CD4-positive, alpha-beta T cell treated with Interleukin-2 at 100 ng/mL for 4 hours (primary cell): ENCODE measurements at places on chromosomes 7 and 10.

DNA sequence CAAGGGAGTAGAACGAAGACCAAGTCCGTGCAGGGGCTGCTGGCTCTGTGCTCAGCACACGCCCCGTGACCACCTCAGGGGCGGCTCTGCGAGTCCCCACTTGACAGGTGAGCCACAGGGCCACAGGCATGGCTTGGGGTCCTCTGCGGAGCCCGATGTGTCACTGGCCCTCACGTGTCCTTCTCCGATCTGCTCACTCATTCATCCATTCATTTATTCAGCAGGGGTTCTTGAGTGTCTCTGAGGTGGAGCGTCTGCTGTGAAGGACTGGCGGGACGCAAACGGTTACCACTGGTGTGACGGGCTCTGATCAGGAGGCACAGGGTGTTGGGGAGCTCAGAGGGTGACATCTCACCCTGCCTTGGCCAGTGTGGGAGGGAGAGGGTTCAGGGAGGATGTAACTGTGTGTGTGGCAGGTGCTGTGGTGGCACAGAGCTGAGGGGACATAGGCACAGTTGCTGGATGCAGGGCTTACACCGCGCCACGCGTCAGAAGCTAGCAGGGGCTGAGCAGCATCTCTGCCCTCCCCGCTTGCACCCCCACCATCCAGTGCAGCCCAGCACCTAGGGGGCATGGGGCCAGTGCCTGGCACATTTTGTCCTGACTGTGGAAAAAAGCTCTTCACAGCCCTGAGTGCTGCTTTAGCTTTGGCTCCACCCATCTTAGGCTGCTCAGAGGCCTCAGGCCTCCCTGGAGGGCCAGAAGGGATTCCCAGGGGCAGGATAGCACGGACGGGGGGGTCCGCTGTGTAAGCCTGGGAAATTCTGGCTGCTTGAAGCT lies 116.8 kb downstream of the LHPP start:
- DNase-seq: no peak

DNA sequence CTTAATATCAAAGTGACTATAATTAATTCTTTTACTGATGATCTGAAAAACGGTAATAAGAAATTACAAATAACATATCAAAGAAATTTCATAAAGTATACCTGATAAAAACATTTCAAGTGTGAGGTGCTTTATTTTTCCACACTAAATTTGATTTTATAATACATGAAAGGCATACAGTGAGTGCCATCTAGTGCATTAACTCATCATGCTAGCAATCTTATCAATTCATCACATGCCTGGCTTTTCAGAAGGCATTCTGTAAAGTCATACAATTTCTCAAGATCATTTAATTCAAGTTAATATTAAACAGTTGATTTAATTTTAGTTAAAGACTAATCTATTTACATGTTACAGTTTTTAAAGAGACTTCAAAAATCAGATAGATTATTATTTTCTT lies 1020.9 kb downstream of the GATA3 start:
- DNase-seq: no peak

DNA sequence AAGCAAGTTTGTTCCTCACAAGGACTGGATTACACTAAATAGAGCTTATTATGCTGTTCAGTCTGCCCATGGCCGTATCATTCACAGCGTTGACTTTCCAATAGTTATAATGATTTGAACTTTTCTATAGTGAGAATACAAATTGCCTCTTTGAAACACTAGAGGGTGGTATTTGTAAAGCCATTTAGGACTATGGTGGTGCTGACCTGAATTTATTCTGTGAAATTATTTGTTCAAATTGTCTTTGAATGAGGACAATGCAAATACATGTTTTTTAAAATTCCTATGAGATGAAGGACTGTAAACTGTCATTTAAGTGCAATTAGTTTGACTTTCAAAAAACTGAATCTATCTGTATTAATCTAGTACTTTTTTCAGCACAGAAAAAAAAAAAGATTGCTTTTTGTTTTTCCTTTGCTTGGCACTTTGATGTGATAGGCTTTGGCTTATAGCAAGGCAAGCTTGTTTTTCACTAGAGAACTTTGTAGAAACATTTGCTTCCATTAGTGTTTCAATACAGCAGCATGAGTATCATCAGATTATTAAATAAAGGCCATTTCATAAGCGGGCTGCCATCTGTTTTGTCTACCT lies 122.7 kb upstream of the TMEM229A start:
- no peak for DNase-seq

- DNase-seq: no peak
These were observed 162.0 kb downstream of the IQUB start for GRCh38 chr7:123372368-123372767.

DNA sequence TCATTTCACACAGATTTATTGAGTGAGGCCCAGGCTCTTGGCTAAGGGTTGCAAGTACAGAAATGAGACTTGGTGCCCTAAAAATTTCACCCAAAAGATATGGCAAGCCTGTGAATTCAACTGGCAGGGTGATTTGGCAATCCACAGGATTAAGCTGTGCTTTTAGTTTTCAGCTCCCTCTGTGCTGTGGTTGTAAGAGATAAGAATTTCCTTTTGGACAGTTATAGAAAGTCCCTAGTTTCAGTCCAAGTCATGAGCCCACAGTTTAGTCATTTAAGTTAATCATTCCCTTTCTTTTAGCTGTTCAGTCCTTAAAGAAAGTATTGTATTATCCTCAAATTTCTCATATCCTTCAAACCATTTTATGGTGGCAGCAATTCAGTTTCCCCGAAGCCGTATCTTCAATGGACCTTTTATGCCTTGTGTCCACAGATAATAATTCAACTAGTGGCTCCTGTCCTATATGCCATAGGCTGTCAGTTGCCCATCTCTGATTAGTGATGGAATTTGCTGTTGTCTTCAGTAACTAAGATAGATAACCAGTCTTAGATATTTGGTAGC lies 73.4 kb upstream of the NAMPT start:
- DNase-seq: no peak

DNA sequence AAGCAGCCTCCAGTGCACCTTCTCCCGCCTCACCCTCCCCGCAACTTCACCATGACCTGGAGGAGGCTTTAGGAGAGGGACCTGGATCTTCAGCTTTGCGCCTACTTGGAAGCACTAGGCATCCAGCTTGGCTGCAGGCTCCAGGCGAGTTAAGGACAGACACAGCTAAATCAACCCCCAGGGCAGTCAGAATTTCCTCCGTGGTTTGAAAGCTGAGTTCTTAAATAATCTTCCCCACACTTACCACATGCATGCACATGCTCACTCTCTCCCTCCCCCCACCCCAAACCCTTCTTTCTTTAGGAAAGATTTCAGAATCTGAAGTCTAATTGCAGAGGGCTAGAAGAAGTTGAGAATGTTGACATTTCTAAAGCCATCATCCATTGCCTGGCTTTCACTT lies 36.7 kb upstream of the LRRC4 start:
- DNase-seq: no peak

DNA sequence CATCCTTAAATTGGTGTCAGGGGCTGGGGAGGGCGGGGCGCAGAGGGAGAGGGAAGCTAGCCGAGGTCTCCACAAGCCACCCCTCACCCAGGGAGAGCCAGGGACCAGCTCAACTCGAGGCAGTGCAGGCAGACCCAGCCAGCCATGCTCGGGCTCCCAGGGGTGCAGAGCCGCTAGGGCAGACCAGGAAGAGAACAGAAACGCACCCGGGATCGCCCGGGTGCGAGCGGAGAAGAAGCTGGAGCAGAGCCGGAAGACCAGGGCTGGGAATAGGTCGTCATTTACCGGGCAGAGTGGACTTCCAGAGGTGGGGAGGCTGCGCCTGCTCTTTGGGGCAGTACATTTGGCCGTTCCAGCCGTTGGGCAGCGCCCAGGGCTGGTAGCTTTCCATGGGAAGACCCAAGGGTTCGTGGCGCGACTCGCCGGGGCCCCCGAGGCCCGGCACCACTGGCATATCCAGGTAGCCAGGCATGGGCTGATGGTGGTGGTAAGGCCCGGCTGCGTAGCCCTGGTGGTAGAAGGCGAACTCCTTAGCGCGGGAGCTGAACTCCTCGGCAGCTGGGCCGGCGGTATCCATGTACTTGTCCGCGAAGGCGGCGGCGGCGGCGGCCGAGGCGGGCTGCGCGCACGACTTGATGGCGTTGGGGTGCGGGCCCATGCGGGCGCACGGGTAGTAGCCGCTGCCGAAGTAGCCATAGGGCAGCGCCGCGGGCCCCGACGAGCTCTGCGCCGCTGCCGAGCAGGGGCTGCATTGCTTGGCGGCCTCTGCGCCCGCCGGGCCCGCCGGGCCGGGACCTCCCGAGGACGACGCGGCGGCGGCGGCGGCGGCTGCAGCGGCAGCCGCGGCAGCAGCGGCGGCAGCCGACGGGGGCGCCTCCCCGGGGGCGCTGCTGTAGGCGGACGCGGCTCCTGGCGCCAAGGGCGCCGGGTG lies 755 bp downstream of the HOXA13 start:
- no peak for DNase-seq

GRCh38 chr7:70975754-70976153 lies 156.2 kb upstream of the GALNT17 start:
- DNase-seq: no peak

DNA sequence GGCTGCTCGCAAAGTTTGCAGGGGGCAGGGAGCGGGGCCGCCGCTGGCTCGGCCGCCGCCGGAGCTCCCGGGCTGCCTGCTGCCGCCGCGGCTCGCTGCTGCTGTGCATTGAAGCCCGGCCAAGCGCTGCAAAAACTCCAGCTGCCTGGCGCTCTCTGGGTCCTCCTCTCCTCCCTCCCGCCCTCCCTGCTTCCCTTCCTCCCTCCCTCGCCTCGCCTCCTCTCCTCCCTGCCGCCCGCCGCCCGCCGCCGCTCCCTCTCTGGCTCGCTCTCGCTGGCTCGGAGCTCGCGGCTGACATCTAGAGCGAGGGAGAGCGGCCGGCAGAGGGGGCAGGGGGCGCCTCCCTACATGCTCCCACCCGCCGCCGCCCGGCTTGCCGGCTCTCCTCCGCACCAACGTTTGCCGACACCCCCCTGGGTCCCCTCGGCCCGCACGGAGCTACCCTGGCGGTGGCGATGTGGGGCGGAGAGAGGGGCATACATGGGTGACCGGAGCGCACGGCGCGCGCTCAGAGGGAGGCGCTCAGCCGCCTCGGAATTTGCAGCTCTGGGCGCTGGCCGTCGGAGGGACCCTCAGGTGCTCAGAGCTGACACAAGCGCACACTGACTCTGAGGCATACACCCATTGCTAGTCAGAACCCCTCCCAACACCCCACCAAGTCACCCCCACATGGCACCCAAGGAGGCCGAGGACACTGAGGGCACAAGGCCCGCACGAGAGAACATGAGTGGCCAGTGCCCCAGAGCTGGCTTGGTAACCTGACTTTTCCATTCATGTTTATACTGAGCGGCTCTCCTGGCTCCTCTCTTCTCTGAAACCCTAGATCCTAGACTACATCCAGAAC lies 1.2 kb upstream of the PLXNA4 start:
- no peak for DNase-seq

DNA sequence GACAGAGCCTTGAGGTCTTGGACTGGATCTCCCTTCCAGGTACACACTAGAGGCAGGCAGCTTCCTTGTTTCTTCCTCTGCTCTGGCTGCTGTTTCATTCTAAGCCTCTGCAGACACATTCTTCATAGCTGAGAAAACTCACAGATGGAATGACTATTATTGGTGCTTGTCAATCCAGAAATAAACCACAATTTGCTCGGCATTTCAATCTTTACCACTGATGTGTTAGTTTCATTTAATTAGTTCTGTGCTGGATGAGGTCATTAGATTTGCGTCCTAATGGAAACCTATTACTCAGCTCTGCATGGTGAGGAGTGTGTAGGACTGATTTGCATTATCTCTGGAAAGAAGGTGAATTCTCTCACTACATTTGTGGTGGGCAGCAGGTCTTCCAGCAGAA lies 392.5 kb downstream of the NRG3 start:
- no peak for DNase-seq

GRCh38 chr10:88999625-89000024 lies 9.0 kb downstream of the FAS start:
- DNase-seq: peak; percentile 67

DNA sequence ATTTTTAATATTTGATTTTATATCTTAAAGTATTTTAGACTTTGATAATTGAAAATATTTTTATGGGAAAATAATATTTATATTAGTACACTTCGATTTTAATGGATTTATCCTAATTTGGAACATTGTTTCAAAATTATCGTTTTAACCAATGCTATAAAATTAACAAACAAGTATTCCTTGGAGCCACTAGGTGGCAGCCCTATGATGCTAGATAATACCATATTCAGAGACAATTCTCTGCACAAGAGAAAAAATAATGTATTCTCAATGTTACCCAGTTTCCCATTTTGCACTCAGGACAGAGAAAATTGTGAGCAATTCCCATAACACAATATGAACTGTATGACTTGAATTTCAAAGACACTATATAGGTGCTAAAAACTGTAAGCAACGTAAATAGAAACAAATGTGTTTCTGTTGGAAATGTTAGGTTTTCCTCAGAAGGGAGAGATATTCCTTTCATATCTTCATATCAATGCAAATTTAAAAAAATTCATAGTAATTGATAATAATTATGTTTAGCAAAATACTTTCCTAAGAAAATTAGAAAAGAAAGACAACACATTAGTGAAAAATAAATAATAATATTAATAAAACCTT lies 237.8 kb downstream of the SEMA3E start:
- DNase-seq: no peak

DNA sequence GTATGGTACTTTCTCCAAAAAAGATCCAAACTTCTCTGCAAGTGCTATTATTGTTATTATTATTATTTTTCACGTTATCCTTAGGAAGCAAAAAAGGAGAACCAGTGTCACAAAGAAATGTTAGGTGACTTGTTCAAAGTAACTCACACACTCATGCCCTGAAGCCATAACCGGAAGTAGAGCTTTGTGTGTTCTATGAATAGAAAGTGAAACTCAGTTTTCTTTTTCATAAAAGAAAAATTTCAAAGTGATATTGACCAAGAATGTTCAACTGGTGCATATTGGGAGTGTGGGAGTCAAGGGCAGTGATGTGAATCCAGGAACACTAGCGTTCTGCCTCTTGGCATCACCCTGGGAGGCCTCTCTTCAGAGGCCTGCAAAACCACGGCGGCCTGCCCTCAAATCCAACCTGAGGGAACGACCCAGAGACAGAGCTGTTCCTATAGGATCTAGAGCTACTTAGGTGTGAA lies 106.1 kb downstream of the PRKCQ start:
- DNase-seq: peak; percentile 70

- DNase-seq: no peak
These were observed 93.2 kb downstream of the LANCL2 start for GRCh38 chr7:55458351-55458750.

- DNase-seq: no peak
These were observed 67.3 kb upstream of the VWDE start for GRCh38 chr7:12470930-12471329.

DNA sequence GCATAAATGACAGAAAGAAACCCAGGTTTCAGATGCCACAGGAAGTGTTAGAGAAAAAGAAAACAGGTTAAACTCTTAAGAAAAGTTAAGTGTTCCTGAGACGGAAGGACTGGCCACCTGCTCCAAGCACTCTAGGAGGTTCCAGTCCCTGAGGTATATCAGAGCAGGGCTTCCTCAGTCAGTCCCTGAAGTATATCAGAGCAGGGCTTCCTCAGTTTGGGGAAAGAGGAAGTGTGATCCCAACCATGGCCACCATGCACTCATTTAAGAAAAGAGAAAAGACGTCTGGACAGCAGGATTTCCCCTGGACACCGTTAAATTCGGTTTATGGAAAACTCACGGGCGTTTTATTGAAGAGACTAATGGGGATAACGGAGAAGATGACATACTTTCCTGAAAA lies 133.4 kb upstream of the PFKP start:
- no peak for DNase-seq

GRCh38 chr7:139362981-139363380 lies 3.3 kb downstream of the LUC7L2 start:
- DNase-seq: no peak
